PC-9 (cell line): ENCODE measurements at places on chromosomes 3 and 15. TPM values are rescaled to one million over a fixed set of nuclear protein-coding genes. Genes with fewer than 3 reads are reported as not detected.
A peak's percentile ranks its signal among the peaks of the same experiment; 100 is the strongest.

DNA sequence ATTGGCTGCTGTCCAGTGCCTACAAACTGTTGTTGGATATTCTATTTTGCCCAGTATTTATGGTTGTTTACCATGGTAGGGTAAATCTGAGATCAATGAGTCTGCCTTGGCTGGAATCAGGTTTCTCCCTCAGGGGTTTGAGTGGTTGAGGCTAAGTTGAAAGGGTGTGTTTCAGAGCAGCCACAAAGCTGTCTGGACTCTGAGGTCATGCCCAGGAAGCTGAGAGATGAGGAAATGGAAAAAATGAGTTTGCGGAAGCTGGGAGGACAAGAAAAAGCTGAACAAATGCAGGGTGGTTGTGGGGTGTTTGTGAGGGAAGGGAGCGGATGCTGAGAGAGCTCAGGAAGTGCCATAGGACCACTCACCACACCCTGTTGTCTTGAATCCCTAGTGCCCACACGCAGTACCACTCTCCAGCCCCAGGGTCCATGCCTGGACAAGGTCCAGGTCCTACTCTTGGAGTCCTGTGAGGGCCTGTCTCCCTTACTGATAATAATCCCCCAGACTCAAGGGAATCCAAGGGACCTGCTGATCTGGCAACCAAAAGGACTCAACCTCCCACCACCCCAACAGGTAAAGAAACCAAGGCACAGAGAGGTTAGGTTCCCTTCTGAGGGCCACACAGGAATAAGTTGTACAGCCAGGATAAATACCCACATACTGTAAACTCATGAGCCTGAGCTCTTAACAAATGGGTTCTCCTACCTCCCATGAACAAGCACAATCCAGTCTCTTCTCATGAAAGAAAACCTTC is 81.6 kb downstream of the PPCDC start:
- no peaks in the 10 kb centered on the region for H3K27me3 ChIP-seq
- peaks cover 62% of the 10 kb centered on the region for H3K4me1 ChIP-seq
- no peaks in the 10 kb centered on the region for H3K36me3 ChIP-seq

- H3K4me3 ChIP-seq, result no peak overlapping the region
- DNase-seq, result no peak
- H3K36me3 ChIP-seq, result no peaks in the 10 kb centered on the region
- no peaks in the 10 kb centered on the region for H3K27me3 ChIP-seq
- no peak overlapping the region for H3K27ac ChIP-seq
- no peaks in the 10 kb centered on the region for H3K4me1 ChIP-seq
These were observed 29.0 kb downstream of the GYG1 start for GRCh38 chr3:149020196-149020838.

- H3K4me3 ChIP-seq, result peak overlapping the region; percentile 96
- H3K4me1 ChIP-seq, result peaks cover 21% of the 10 kb centered on the region
- H3K27ac ChIP-seq, result peak overlapping the region; percentile 52; the same call in 1 of the 2 replicates
- H3K27me3 ChIP-seq, result no peaks in the 10 kb centered on the region
- DNase-seq, result no peak
These were observed 666 bp upstream of the FAM219B start for GRCh38 chr15:74907163-74907870.

DNA sequence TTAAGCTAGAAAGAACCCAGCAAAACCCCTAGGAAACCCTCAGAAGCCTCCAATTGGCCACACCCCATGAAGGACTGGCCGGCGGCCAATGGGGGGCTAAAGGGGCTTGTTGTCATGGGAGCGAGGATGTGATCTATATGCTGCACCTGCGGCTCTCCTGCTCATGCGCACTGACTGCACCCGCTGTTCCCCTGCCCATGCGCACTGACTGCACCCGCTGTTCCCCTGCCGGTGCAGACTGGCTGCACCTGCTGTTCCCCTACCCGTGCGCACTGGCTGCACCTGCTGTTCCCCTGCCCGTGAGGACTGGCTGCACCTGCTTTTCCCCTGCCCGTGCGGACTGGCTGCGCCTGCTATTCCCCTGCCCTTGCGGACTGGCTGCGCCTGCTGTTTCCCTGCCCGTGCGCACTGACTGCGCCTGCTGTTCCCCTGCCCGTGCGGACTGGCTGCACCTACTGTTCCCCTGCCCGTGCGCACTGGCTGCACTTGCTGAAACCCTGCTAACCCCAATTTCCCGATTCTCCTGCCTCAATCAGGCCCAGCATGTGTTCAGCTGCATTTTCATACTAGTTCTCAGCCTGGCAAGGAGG is 16.8 kb upstream of the MCCC1 start:
- DNase-seq, result no peak
- peaks cover 9% of the 10 kb centered on the region; the same call in 1 of the 2 replicates for H3K27me3 ChIP-seq
- no peaks in the 10 kb centered on the region for H3K36me3 ChIP-seq
- H3K4me3 ChIP-seq, result no peak overlapping the region
- no peaks in the 10 kb centered on the region for H3K4me1 ChIP-seq

GRCh38 chr15:23467110-23467600 is 20.1 kb upstream of the GOLGA6L2 start:
- H3K27me3 ChIP-seq, result peaks cover 28% of the 10 kb centered on the region
- no peak overlapping the region for H3K27ac ChIP-seq
- no peak overlapping the region for H3K4me3 ChIP-seq
- H3K4me1 ChIP-seq, result no peaks in the 10 kb centered on the region

The FGD5 gene
- not detected in 2 replicates for total RNA-seq

The HAPLN3 gene
- 2.4 and 3.8 TPM in 2 replicates for total RNA-seq

The NTRK3 gene
- not detected in 2 replicates for total RNA-seq
